ENCODE measurements at places on chromosomes 7 and 10.

GRCh38 chr10:131845505-131846239 is 55.1 kb upstream of the PPP2R2D start:
- no peak for DNase-seq

DNA sequence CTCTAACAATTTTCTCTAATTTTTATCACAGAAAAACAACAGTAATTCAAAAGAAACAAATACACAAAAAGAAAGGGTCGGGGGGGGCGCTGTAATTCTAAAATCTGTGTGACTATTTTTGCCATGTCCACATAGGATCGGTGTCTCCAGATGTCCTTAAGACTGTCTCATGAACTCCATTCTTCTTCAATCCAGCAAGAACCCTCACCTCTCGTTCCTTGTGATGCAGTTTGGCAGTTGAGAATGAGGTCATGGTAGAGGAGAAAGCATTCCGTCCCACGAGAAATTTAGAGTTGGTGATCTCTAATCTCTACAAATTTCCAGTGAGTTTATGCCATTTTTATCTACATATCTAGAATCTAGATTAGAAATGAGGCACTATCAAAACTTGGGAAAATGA is 394.7 kb downstream of the TFEC start:
- DNase-seq = no peak

GRCh38 chr7:20510573-20510900 is 104.9 kb upstream of the ABCB5 start:
- DNase-seq = no peak

DNA sequence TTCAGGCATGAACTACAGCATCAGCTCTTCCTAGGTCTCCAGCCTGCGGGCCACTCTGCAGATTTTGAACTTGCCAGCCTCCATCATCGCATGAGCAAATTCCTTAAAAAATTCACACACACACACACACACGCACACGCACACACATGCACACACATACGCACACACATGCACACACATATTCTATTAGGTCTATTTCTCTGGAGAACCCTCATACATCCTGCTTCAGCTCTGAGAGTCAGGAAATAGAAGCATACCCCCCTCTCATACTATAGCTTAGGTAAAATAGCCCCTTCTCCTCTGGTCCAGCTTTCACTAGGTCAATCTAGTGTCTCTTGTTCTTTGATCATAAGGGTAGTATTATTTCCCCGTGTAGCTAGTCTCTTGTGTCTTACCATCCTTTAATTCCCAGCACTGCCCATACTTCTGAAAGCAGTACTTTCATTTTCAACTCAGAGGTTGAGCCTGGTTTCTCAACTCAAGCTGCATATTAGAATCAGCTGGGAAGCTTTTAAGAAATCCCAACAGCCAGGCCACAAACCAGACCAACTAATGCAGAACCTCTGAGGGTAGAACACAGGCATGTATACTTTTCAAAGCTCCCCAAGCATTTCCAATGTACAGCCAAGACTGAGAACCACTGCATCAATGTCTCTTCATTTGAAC is 30.9 kb upstream of the ITGB8 start:
- DNase-seq = no peak

DNA sequence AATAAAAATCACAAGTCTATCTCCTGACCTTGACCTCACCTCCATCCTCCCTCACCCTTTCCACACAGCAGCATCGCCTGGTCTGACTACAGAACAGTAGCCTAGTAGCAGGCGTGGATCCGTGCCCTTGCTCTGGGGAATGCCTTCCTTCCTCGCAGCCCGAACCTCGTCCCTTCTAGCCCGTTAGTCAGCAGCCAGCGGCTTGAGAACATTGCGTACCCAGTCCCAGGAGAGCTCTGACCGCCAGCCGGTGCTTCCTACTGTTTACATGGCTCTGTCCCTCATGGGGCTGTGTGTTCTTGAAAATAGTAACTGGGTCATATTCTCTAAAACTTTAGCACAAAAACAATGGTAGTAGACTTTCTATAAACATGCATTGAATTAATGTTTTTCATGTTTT is 682.7 kb upstream of the IGFBP3 start:
- no peak for DNase-seq

- DNase-seq = no peak
Measured at GRCh38 chr10:8238986-8239385, 184.5 kb downstream of the GATA3 start.

DNA sequence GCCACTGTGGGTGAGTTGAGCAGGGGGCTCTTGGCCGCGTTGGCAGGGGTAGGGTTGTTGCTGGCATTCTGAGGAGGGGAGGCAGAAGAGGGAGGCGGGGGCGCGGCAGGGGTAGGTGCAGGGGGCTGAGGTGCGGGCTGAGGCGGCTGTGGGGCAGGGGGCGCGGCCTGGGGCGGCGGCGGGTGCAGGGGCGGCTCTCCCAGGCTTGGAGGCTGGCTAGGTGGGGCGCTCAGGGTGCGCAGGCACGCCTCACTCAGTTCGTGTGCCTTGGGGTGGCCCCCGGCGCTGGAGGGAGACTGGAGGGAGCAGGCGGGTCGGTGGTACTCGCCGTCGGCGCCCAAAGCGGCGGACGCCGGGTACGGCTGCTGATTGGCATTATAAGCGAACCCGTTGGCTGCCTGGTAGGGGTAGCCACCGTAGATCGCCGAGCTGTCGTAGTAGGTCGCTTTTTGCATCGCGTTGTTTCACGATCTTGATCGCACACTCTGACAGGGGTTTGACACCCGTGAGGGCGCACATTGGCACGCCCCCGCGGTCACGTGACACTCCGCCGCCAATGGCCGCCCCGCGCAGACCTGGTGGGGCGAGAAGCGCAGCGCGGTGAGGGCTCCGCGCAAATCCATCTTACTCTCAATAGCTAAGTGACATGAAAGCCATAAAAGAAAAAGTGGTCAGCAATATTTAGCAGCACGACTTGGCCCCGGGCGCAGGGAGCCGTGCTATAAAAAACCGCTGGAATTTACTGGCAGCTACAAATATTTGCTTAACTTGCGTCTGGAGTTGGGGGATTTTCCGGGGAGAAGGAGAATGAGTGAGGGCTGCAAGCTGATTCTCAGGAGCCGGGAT is 7.9 kb upstream of the HOXA2 start:
- no peak for DNase-seq
